ENCODE measurements at places on chromosomes 6 and 20. TPM values are rescaled to one million over a fixed set of nuclear protein-coding genes. Genes with fewer than 3 reads are reported as not detected.

CABLES2 gene
- total RNA-seq = 20.6 TPM

C6orf163 gene
- 2.3 TPM for total RNA-seq

IFNGR1 gene
- total RNA-seq = 128 TPM

PERP gene
- total RNA-seq = 36.7 TPM

DZANK1 gene
- total RNA-seq = 0.92 TPM

UST gene
- 6.5 TPM for total RNA-seq

- DNase-seq = no peak
Observed at GRCh38 chr20:32945710-32946221, 58.5 kb downstream of the SUN5 start.

- no peak for DNase-seq
Observed at GRCh38 chr20:10250902-10251301, 32.3 kb downstream of the SNAP25 start.

GRCh38 chr6:30156262-30156599 lies 4.8 kb downstream of the TRIM10 start:
- peak; percentile 64 for DNase-seq

- DNase-seq = no peak
Observed at GRCh38 chr6:119322034-119322433, 27.5 kb downstream of the MAN1A1 start.

- peak; percentile 58 for DNase-seq
Observed at GRCh38 chr20:25195962-25196785, 662 bp downstream of the ENTPD6 start.

DNA sequence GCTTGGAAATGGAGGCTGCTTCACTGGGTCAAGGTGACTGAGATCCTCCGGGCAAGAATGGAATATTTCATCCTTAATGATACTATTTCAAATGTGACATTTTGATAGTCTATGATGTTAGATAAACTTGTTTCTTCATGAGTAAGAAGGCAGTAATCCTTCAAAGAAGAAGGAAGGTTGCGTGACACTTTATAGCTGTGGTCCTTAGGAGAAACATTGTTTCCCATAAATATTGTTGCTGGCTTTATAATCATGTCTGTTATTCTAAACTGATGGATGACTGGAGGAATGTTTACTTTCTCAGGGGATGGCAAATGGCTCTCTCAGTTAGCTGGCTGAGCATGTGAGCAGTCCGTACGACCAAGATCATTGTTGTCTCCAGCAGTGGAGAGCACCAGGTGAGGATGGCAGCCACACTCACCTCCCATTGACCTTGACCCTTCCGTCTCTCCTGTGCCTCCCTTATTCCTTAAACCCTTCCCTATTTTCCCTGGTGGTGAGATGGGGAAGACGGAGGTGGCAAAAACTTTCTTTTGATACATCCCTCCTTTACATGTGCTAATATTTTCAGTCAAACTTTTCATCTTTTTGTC lies 171.2 kb upstream of the OLIG3 start:
- no peak for DNase-seq

- DNase-seq = no peak
Observed at GRCh38 chr6:159602431-159603041, 90.5 kb downstream of the SOD2 start.

DNA sequence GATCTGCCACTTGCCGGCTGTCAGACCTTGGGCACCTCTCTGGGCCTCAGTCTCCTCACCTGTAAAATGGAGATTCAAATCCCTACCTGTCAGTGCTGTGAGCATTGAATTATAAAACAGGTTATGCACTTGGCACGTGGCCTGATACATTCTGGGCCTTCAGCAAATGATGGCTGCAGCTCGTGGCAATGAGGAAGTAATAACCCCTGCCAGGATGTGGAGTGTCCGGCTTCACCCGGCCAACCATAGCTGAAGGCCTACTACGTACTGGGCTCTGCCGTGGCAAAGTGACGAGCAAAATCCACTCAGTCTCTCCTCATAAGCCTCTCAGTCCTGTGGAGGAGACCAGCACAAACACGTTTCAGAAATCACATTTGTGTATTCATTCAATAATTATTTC lies 10.9 kb upstream of the VSTM2L start:
- no peak for DNase-seq

DNA sequence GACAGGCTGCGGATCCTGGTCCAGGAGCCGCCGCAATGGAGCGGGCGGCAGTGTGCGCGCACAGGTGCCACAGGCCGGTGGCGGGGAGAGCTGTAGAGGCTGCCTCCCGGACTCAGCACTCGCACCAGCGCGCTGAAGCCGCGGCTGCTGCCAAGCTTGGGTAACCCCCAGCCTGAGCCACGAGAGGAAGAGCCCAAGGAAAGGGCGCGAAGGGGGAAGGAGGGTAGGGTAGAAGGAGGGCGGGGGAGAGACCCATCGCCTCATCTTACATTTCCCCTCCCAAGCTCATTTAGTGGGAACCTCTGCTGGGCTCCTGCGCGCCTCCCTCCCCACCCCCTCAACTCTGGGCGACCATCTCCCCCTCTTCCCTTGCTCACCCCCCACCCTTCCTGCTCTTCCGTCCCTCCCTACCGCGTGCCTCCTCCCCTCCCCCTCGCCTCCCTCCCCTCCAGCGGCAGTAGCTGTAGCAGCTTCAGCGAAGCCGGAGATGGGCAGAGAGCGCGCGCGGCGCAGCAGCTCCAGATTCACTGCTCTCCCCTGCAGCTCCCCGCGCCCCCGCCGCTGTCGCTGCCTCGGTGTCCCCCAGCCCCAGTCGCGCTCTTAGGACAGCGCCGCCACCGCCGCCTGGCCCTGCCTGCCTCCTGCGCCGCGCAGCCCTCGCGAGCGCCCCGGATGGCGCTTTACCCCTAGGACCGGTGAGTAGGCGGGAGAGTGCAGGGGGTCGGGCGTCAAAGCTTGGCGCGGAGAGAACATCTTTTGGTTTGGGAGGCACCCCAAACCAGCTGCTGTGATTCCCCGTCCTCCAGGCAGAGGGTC lies at the start of gene FUT9:
FUT9 (plus strand) TSS at position 457 of the 816 bp plus-strand sequence. CDS start 187,182 bp downstream, outside the sequence.
- no peak for DNase-seq

- DNase-seq = no peak
Observed at GRCh38 chr20:8315639-8316573, 183.8 kb downstream of the PLCB1 start.

DNA sequence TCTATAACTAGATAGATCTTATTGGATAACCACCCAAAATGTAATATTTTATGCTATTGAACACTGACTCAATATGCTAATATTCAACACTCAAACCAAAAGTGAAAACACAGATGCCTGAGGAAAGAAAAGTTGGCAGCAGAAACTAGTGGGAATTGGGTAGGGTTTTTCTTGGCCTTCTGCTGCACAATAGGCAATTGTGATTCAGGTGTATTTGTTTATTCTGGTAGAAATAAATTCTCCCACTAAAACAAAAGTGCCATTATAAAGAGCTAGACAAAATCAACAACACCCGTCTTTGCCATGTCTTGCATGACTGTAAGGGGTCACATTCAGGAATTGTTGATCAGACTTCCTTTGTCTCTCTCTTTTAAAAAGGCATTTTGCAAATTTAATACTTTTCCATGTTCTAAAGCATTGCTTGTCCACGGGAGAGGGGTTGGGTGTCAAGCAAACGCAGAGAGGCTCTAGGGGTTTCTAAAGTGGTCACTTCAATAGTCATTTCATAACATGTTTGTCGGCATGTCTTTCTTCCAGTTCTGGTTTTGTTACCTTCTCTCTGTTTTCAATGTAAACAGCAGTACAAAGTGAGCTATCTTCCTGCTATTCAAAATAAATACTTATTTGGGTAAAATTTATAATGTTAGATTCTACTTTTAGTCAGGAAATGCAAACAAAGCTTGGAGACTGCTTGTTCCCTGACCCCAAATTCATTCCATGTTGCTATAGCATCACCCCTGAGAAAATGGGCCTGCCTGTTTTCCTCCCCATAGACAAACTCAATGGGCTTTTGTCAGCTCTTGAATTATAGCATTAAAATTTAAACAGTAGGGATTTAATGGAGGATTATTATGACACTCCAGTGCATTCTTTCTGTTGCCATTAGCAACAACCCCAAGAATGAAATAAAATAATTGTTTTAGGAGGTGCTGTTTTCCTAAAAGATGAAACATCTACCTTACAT lies 217.0 kb upstream of the CCN2 start:
- no peak for DNase-seq
